ENCODE measurements at places on chromosomes 11 and 22. TPM values are rescaled to one million over a fixed set of nuclear protein-coding genes. Genes with fewer than 3 reads are reported as not detected.

GRCh38 chr22:36088292-36088691, 59.7 kb upstream of the RBFOX2 start:
- DNase-seq = no peak

GRCh38 chr11:96112192-96113128, 188.6 kb upstream of the MTMR2 start:
- peak; percentile 20 for DNase-seq

- no peak for DNase-seq
Measured at GRCh38 chr11:110870816-110871522, 158.7 kb upstream of the ARHGAP20 start.

DNA sequence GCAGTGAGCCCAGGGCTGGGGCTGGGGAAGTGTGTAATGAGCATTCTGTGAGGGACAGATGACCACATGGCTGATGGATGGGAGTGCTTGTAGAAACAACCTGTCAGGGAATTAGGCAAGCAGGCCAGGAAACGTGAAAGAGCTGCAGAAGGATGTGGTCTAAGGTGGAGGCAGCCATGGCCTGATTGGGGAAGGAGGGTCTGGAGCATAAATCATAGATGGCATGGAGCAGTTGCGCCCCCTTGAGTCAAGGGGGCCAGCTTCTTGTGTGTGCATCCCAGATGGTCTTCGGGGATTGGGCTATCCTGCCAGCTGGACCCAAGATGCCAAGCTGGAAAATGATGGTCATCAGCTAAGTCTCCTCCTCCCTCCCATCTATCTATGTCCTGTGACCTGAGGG, 119.4 kb upstream of the CLPB start:
- DNase-seq = no peak

- DNase-seq = no peak
Measured at GRCh38 chr11:37107415-37107814, 509.4 kb upstream of the RAG2 start.

DNA sequence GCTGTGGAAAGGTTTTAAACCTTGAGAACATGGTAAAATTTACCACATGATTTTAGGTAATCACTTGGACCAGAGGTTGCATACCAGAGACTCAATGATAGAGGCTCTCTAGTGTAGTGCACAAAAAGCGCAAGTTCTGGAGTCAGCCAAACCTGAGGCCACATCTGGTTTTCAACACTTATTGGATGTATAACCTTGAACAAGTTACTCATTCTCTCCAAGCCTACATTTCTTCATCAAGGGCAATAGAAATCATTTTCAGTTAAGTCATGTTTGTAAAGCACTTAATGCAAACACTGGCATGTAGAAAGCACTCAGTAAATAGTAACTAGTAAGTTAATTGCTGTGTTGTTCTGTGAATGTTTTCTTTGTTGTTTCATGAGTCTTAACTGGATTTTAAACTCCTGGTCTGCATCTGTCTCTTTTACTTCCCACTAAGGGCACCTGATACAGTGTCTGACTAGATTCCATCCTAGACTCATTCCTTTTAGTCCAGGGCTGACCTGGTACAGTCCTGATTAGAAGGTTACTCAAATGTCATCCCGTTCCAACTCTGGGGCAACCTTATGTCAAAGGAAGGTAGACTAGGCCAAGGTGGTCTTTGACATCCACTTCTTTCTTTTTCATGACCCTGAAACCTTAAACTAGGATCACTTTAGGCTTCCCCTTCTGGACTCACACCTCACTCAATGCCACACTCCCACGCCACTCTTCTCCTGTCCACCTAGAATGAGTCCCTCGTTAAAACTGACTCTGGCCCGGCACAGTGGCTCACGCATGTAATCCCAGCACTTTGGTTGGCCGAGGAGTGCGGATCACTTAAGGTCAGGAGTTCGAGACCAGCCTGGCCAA, 34.5 kb upstream of the EED start:
- no peak for DNase-seq

DNA sequence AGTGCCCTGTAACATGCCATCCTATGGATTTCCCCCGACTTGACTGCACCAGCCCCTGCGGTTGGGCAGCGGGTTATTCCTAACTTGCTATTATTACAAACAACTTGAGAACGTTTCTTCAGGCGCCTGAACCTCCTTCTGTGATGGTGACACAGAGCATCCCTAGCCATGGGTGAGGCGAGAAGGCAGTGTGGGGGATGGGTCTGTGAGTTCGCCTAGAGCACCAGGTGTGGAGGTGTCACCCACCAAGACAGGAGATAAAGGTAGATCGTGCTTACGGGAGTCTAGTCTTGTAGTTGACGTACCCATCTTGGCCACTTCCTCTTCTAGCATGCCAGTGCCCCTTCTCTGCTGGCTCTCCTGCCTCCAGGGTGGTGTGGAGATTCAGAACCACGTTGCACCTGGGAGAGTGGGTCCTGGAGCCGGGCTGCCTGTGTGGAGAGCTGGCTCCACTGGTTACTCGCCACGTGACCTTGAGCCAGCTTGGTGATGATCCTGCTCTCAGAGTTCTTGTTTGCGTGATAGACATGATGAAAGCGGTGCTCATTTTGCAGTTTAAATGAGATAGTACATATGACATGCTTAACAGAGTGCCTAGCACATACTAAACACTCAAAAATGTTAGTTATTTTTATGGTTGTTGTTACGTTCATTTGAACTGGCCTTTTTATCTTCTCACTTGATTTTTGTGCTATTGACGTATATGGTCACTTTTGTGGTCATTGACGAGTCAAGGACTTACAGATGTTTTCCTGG, 37.8 kb downstream of the TBC1D22A start:
- no peak for DNase-seq

The CLP1 gene
- 15.5 TPM for total RNA-seq

The SGSM1 gene
- 0.19 TPM for total RNA-seq

The SIDT2 gene
- total RNA-seq = 32.0 TPM
